ENCODE measurements at places on chromosomes 1 and 21. TPM values are rescaled to one million over a fixed set of nuclear protein-coding genes. Genes with fewer than 3 reads are reported as not detected.

DNA sequence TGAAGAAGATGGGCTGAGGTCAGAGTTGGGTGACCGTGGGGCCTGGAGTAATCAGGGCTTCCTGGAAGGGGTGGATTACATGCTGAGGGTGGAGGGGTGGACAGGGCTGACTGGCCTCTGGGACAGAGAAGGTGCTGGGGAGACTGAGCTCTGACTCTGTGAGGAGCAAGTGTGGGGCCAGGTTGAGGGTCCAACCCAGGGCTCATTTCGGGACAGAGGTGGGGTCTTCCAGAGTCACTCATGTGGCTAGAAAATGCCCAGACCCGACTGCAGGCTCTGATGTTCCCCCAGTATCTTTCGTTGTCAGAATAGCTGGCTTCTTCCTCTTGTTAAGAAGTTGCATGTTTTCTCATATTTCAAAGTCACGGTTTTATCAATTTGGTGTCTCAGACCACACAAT is 311.8 kb downstream of the PTPRU start:
- H3K36me3 ChIP-seq = no peaks in the 10 kb centered on the region
- no peak for DNase-seq
- no peak overlapping the region for H3K4me3 ChIP-seq
- H3K27ac ChIP-seq = no peak overlapping the region

The LCE3E gene
- not detected for total RNA-seq

- no peaks in the 10 kb centered on the region for H3K27me3 ChIP-seq
- no peaks in the 10 kb centered on the region for H3K36me3 ChIP-seq
- H3K4me3 ChIP-seq = no peak overlapping the region
- DNase-seq = no peak
These were observed 64.6 kb upstream of the LRP8 start for GRCh38 chr1:53392460-53392859.

GRCh38 chr1:52127181-52128180 is 14.4 kb upstream of the ZFYVE9 start:
- H3K4me3 ChIP-seq = no peak overlapping the region
- H3K27ac ChIP-seq = no peak overlapping the region
- H3K27me3 ChIP-seq = peaks cover 15% of the 10 kb centered on the region
- no peaks in the 10 kb centered on the region for H3K4me1 ChIP-seq
- no peak for DNase-seq

GRCh38 chr1:232705815-232706575 is 76.1 kb upstream of the SIPA1L2 start:
- no peak for DNase-seq
- no peak overlapping the region for H3K27ac ChIP-seq
- H3K4me3 ChIP-seq = no peak overlapping the region
- no peaks in the 10 kb centered on the region for H3K27me3 ChIP-seq

GRCh38 chr1:246306415-246307037 is 200.6 kb downstream of the SMYD3 start:
- no peak overlapping the region for H3K4me3 ChIP-seq
- H3K36me3 ChIP-seq = no peaks in the 10 kb centered on the region
- H3K27me3 ChIP-seq = no peaks in the 10 kb centered on the region
- no peak overlapping the region for H3K27ac ChIP-seq

All from CD4-positive, CD25-positive, alpha-beta regulatory T cell (primary cell).